ENCODE measurements at places on chromosomes 11 and 22.

- DNase-seq, result no peak
Measured at GRCh38 chr11:87466223-87466622, 428.5 kb downstream of the TMEM135 start.

- DNase-seq, result no peak
Measured at GRCh38 chr22:20204311-20204710, 53.5 kb upstream of the CCDC188 start.

- DNase-seq, result no peak
Measured at GRCh38 chr11:92875473-92875872, 94.0 kb upstream of the MTNR1B start.

DNA sequence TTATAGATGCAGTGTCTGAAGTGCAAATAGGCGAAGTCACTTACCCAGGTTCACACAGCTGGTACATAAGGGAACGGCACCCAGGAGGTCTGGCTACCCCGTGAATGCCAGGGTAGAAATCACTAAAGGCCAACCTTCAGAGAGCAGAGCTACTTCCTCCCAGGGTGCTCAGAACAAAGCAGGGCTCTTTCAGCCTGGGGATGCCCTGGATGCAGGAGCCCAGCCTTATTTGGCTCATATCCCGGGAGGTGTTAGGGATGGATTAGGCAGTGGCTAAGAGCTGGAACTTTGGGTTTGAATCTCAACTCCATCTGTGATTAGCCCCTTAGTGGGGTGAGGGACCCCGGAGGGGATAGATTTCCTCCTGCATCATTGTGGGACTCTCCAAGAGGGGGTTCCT is 33.1 kb upstream of the ASPHD2 start:
- DNase-seq, result no peak

DNA sequence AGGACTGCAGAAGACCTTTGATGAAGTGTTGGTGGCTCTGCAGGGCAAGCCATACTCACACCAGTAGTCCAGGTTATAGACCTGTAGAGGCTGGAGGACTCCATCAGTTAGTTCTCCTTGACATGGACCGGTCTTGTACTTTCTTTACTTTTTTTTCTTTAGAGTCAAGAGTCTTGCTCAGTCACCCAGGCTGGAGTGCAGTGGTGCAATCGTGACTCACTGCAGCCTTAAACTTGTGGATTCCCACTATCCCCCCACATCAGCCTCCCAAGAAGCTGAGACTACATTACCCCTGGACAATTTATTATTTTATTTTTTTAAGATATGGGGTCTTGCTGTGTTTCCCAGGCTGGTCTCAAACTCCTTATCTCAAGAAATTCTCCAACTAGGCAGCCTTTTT is 49.6 kb upstream of the E2F8 start:
- DNase-seq, result no peak

DNA sequence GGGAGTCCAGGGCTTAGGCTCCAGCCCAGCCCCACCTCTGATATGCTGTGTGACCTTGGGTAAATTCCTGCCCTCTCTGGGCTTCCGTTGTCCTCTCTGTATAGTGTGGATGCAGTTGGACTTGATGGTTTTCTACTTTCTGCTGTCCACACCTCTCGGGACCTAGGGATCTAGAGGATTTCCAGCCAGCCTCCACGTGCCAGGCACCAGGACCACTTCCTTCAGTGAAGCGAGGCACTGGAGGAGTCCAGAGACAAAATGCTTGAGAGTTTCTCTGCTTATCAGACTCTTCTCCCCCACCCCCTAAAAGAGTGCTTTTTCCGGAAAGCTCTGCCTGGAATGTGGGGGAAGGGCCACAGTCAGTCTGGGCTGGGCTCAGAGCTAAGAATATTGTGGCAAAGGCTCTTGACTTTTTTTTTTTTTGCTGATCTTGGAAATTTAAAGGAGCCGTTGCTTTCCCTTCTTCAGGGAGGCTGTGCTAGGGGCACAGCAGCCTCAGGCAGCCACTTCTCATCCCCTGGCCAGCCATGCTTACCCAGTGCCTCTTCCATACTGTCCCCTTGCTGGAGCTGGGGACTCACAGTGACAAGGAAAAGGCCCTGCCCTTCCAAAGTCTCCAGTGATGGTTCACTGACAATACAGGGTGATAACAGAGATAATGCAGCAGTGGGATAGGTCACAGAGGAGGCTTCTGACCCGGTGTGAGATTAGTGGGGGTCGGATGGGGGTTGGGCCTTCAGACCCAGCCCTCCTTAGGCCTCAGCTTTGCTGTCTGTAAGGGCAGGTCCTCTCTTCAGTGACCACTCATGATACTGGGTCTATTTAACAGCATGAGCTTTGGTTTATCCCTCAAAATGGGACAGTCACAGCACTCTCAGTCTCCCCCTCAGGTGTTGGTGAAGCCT is 2.9 kb upstream of the SERPINH1 start:
- DNase-seq, result no peak

DNA sequence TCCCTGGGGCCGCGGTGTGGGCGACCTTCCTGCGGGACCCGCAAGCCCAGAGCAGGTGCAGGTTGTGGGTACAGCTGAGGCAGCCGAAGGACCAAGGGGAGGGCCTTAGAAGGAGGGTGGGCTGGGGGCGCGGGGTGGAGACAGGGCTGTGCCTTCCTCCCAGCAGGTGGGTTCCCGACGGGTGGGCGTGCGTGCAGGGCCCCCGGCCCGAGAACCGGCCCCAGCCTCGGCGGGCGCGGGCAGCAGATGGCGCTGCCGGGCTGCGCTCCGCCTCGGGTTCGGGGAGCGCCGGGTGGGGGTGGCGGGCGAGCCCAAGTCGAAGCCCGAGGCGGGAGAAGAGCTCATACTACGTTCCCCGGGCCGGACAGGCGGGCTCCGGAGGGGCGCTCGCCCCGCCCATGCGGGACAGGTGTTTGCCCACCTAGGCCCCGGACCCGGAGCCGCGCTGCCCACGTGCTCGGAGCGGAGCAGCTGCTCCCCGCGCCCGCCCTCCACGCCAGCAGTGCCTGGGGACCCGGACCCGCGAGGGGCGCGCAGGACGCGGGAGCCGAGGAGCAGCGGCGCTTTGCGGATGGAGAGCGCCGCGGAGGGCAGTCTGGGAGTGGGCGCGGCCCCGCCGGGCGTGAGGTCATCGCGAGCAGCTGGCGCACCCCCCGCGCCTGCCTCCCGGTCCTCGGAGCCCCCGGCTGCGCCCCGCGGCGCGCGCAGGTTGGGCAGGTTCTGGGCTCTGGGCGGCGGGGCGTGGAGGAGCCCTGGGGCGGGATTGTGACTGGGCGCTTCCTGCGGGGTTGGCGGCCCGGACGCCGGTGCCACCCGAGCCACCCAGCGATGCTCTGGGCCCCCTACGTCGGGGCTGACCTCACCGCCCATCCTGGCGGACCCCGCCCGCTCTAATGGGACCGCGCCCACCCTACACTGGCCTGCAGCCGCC is 25.3 kb downstream of the DUSP8 start:
- DNase-seq, result peak; percentile 36

DNA sequence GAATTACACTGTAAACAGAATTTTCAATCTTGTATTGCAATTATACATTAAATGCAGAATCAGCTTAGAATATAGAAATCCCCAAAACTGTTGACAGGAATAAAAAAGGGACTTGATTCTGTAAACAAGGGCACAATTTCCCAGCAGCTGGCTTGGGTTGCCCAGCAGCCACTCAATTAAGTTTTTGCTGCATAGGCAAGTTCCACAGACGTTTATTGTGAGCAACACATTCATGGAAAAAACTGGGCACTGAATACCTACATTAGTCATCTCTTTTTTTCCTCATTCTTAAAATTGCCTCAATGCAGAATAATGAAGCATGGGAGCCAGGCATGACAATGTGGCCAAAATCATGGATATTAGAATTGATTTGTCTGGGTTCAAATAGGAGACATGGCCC is 421.8 kb upstream of the ANO5 start:
- DNase-seq, result no peak

GRCh38 chr22:41523464-41524221 is 20.6 kb downstream of the POLR3H start:
- DNase-seq, result no peak

DNA sequence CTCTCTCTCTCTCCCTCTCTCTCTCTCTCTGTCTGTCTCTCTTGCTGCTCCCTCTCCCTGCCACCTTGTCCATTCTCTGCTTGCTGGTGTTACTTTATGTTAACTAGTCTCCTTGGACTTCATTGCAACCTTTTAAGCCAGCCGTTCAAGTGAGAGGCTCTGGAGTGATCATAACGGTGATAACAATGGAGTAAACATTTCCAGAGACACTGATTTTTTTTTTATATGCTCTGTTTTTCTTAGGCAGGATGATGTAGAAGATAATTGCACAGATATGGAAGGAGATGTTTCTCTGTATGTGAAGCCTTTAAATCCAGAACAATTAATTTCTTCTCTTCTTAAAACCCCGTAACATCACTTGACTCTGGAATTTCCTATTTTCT is 287.7 kb downstream of the TMEM135 start:
- DNase-seq, result no peak

GRCh38 chr22:25404928-25405816 is 159.3 kb upstream of the GRK3 start:
- DNase-seq, result no peak

- DNase-seq, result no peak
Measured at GRCh38 chr11:81869351-81870065, 864.2 kb downstream of the FAM181B start.

DNA sequence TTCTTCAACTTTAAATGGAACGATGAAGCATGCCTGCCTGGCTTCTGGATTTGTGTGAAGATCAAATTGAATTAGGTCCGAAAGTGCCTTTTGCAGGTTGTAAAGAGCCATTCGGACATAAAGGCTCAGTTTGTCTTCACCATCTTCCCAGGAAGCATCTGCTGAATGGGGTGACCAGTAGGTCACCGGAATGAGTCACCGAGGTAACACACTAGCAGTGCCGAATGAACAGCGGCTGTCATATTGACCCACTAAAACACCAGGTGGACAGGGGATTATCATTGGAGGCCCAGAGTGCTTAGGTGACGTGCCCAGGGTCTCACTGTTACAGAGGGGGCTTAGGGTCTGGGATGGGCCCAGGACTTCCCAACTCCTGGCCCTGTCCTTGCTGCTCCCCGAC is 43.1 kb upstream of the MYH9 start:
- DNase-seq, result no peak

GRCh38 chr11:112320668-112321067 is 60.0 kb upstream of the PLET1 start:
- DNase-seq, result no peak

DNA sequence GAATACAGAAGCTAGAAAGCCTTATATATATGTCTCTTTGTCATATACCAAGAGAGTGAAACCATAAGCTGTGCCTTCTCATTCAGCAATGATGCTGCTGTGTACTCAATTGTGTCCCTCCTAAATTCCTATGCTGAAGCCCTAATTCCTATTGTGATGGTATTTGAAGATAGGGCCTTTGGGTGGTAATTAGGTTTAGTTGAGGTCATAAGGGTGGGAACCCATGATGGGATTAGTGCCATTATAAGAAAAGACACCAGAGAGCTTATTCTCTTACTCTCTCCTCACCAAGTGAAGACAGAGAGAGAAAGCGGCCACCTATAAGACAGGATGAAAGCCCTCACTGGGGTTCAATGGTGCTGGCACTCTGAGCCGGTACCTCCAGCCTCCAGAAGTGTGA is 1191.3 kb upstream of the TENM4 start:
- DNase-seq, result no peak

GRCh38 chr11:12798609-12799011 is 124.4 kb downstream of the TEAD1 start:
- no peak for DNase-seq

GRCh38 chr11:134047586-134047999 is 21.3 kb upstream of the JAM3 start:
- DNase-seq, result no peak

DNA sequence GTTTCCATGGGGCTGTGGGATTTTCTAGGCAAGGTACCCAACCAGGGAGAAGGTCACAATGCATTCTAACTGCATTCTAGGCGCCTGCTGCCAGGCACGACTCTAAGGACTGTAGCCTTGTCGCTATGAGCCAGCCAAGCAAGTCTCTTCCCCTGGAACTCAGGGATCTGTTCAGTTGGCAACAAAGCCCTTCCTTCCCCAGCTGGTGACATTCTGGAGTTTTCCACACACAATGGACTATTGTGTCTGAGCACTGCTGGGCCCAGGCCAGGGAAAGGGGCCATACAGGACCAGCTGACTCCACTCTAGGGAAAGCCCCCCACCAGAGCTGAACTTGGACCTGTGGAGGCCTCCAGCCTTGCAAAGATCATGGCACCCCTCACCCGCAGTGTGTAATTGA is 116.8 kb downstream of the RRAS2 start:
- DNase-seq, result no peak

DNA sequence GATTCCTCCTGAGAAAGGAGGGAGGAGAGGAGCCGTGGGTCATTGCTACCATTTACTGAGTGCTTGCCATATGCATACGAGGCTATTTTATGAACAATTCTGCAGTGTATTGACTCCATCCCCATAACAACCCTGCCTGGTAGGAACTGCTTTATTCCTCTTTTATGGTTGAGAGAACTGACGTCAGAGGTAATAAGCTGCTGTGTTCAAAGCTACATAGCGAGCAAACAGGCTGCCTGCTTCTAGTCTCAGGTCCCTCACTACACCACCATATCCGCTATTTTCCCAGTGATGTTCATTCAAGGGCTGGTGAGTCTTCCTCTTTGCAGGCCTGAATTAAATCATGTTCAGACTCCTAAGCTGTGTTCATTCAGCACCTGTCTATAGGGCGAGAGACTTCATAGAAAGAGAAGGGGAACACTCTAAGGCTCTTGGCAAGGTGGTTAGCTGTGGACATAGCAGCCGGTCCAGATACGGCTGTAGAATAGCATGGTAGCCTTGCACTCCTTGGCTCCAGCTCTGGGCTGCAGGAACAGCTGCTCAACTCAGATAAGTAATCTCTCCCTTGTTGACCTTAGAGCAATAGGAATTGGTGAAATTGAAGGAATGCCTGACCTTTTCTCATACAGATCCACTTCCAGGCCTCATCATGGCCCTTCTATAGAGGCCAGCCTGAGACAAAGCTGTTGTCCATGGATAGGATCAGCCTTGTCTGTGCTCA is 82.6 kb downstream of the MICAL2 start:
- no peak for DNase-seq

GRCh38 chr11:121452609-121453150 is at the start of gene SORL1-AS1:
TSS of gene SORL1-AS1 (minus strand) at chr11:121452967.
- DNase-seq, result no peak

DNA sequence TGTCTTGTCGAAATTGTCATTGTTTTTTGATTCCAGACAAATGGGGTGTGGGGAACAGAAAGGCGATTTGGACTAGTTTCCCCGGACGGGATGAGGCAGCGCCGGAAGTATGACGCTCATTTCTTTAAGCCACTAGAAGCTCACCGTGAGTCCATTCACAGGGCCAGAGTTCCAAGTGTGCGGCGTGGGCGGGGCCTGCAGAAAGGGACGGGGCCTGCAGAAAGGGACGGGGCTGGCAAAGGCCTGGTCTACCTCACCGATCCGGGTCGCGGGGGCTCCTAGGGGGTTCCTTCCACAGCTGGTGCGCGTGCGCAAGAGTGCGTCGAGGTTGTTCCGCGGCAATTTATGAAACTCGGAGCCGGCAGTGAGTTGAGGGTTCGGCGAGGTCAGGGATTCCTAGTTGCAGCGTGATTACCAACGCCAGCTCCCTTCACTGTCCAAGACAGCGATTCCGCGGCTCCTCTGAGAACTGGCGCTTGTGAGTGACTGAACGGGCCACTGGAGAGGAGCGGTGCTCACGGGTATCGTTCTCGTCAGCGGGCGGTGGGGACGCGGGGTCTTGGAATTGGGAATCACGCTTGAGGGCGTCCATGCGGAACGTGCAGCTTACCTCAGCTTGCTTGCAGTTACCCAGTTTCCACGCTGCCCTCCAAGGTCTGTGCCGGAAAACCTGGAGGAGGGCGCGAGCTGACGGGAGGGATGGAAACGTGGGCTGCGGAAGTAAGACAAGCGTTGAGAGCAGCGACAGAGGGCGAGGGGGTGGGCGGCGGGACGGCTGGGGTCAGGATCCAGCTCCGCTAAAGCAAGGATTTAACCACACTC is at the start of gene ZNF215:
Gene ZNF215, plus strand, starts transcription at position 219 of the 822 bp plus-strand sequence. CDS start 5,847 bp downstream, outside the sequence.
- DNase-seq, result peak; percentile 28
